ENCODE measurements at places on chromosomes 6 and 20. TPM values are rescaled to one million over a fixed set of nuclear protein-coding genes. Genes with fewer than 3 reads are reported as not detected.

DNA sequence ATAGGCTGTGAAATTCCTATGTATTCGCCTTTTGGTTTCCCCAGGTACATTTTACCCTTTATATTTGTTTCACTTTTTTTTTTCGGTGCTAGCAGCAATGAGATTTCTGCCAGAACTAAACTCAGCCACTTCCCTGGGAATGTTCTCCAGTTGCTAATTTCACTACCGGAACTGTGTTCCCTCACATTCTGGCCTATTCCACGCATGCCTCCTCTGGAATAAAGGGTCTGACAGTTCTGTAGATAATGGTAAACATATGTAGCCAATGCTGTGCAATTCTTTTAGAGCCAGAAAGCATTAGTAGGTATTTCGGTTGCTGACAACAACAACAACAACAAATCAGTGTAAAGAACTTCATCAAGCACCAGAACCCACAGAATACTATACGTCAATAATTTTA, 96.1 kb upstream of the TBX18 start:
- DNase-seq = no peak

The SLC17A3 gene
- not detected for polyA plus RNA-seq

The WFDC2 gene
- polyA plus RNA-seq = not detected

GRCh38 chr20:20791664-20792568, 79.5 kb upstream of the RALGAPA2 start:
- DNase-seq = no peak

The MCCD1 gene
- not detected for polyA plus RNA-seq

DNA sequence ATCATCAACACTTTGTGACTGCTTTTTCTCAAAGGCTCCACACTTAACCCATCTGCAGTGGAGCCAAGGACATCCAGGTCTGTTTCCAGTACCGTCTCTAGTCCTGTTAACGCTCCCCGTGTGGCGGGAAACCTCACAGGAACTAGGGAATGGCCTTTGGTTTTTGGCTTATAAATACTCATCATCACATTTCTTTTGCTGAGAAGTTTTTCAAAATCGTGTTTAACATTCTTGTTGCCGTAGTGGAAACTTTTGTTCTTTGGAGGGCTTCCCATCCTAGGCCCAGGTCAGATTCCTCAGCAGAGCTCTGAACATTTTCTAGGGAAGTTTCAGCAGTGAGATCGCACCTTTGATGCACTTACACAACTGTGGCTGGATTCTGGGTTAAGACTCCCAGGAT, 24.6 kb downstream of the DAAM2 start:
- no peak for DNase-seq

DNA sequence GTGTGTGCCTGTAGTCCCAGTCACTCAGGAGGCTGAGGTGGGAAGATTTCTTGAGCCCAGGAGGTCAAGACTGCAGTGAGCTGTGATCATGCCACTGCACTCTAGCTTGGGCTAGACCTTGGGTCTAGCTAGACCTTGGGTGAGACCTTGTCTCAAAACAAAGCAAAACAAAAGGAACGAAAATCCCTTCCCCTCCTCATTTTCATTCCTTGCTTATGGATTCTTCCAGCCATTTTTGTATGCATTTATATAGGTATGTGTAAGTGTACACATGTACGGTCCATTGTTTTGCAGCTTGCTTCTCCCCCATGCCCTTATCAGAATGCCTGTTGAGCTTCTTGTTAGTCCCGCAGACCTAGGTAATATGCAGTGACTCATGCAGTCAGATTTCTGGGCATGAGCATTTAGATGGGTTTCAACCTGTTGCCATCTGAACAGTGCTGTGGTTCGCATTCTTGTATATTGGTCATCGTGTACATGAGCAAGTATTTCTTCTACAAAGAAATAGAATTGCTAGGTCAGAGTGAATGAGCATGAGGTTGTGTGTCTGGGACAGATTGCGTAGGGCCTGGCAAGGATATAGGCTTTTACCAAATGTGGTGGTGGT, 73.2 kb downstream of the ATRN start:
- DNase-seq = no peak

The CST5 gene
- polyA plus RNA-seq = not detected

DNA sequence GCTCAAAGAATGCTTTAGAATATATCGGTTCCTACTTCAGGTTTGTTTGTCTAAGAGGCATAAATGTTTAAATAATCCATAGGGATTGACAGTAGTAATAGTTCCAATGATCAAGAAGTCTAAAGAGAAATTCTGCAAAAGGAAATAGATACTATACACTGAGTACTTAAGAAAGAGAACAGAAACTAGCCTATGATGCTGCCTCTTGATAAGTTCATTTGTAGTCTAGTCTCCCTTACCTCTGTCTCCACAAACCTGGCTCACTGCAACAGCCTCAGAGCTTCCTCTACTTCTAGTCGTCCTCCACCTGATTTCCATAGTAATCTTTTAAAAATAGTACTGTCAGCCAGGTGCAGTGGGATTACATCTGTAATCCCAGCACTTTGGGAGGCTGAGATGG, 511.8 kb downstream of the LMBRD1 start:
- DNase-seq = no peak

Measured in immature natural killer cell (primary cell).